Lung (tissue), 17 donors: ENCODE measurements at places on chromosomes 6 and 20.

GRCh38 chr20:41618807-41619311 lies 682 bp upstream of the CHD6 start:
- DNase-seq, result peak; percentile 40

GRCh38 chr6:10424040-10424439 lies 9.2 kb upstream of the TFAP2A start:
- DNase-seq, result no peak

DNA sequence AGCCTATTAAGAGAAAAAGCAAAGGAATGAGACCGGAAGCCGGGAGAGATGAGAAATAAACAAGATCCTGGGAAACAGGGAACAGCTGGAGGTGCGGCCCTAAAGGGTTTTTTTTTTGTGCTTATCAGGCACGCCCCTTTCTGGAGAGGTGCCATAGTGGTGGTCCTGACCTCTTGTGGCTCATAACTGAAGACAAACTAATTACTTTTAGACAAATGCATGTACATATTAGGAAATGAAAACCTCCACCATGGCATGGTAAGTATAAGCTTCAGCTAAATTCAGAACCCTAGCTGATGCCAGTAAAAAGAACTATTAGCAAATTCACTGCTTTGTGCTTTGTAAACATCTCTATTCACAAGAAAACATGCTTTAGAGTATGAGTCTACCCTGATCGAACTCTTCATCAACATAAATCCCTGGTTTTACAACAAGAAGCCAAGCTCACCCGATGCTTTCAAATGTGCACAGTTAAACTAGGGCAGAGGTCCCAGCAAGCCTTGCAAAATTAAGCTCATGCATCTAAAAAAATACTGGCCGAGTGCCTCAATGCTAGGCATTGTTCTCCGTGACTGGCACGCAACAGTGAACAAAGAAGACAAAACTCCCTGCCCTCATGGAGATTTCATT lies 96.4 kb upstream of the MRPS10 start:
- DNase-seq, result peak; percentile 96

- peak; percentile 76 for DNase-seq
Measured at GRCh38 chr6:11202513-11203305, 29.8 kb downstream of the NEDD9 start.

DNA sequence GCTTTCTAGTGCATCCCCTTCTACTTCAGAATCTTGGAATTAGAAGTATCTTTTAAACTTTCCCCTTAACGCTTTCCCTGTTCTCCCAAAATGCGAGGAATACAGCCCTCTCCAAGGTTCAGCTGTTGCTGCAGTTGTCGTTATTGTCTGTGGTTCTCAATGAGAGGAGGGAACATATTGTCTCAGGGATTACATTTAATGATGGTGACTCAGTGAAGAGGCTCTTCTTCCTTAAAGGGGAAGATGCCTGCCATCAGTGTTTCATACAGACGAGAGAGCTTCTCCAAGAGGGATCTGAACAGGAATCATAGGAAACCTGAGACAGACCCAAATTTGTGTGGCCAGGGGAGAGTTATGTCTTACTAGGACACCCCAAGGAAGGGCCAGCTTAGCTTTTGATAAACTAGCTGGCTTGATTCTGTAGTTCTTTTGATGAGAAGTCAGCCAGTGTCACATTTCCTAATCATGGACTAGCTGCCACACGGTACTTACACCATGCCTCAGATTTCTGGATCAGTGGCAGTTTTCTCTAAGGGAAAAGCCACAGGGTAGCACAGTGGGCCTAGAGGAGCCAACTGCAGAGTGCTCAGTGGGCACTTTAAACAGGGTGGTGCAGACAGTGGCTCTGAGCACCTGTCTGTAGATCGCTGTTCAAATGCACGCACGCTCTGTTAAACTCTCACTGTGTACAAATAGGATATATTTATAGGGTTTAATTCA lies 59.7 kb upstream of the TMEM181 start:
- DNase-seq, result no peak

GRCh38 chr6:31120151-31120915 lies at the start of gene CDSN:
TSS of gene CDSN (minus strand) at chr6:31120446. CDS start at chr6:31120419, 27 bp downstream.
- DNase-seq, result no peak

GRCh38 chr6:14838133-14838583 lies 407.7 kb upstream of the JARID2 start:
- peak; percentile 88 for DNase-seq

GRCh38 chr6:33107641-33108040 lies 31.9 kb downstream of the HLA-DPB1 start:
- no peak for DNase-seq

DNA sequence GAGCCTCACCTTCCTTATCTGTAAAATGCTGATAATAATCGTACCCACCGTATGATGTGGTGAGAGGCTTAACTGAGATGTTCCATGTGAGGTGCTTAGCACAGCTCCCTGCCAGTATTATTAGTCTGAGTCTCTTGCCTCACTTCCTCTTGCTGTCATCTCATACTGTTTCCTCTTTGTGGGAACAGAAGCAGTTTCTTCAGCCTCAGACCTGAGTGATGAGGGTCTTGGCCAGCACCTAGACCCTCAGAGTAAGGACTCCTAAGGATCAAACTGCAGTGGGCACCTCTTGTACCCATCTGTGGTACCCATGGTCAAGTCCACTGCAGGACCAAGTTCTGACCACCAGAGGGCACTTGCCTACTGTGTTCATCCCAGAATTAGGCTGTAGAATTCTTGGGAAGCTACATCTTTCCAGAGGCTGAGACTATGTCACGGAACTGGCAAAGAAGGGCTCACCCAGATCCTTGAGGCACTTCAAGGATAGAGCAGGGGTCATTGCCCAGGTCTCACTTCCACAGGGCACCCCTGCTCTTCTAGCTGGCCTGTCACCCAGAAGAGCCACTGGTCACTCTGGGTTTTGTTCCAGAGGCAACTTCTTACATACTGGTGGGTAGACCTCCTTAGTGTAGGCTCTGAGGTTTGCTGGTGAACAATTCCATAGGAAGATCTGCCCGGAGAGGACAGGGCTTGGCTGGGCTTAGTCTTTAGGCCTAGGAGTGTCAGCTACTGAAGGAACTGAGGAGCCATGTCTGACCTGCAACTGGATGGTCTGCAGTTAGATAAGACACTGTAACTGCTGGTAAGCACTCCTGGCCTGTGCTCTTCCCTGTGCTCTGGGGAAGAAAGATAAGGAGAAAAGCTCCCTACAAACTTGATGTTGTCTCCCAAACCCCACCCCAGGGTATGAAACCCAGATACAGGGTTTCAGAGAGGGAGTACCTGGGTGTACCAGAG lies 20.6 kb upstream of the SGK2 start:
- DNase-seq, result peak; percentile 74

DNA sequence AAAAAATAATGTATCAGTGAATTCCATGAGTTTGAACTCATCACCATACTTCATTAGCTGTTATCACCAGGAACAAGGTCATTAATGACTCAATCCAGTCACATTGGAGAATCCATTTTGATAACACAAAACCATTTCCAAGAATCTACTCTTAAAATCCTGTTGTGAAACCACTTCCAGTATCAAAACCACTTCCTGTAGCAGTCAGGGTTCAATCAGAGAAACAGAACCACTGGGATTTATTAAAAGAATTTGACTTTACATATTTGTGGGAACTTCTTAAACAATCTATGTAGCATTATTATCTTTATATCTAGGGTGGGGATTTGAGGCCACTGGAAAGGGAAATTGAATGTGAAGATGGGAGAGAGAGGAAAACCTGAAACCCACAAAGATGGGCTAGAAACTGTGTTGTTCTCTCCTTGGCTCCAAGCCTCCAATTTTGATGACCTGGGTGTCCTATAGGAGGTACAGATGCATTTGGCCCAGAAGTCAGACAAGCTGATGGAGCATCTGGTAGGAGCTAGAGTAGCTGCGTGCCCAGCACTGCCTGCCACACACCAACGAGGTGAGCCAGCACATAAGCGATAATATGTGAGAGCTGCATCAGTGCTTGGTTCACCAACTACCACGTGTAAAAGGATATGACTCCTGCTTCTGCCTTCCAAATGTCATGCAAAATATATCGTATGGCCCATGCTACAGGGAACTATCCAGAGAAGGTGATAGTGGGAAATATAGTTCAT lies 117.0 kb downstream of the TMEM200A start:
- no peak for DNase-seq

- DNase-seq, result no peak
Measured at GRCh38 chr6:168238159-168238909, 81.2 kb downstream of the DACT2 start.

DNA sequence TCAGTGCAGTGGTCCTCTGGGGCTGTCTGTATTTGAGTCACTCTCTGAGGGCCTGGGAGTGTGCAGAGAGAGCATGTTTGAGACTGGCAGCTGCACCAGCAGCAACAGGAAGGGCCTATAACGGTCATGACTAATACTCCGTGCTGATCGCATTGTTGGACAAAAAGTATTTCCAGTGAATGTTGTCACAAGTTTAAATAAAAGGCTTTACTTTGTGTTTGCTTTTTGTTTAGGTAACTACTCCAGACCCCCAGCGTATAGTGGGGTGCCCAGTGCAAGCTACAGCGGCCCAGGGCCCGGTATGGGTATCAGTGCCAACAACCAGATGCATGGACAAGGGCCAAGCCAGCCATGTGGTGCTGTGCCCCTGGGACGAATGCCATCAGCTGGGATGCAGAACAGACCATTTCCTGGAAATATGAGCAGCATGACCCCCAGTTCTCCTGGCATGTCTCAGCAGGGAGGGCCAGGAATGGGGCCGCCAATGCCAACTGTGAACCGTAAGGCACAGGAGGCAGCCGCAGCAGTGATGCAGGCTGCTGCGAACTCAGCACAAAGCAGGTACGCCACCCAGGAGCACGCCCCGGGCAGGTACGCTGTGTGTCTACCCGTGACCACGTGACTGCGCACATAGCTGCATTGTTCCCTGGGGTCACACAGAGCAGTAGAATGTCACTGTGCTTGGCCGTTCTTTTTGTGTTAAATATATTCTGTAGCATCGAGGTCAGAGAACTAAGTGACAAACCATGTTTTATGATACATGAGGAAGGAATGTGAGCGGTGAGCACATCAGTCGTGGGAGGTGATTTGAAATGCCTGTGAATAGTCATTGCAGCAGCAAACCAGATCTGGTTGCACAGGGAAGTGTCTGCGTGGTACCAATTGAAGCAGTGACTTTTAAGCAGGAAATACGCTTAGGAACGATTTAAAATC lies 174.7 kb downstream of the TMEM242 start:
- no peak for DNase-seq

DNA sequence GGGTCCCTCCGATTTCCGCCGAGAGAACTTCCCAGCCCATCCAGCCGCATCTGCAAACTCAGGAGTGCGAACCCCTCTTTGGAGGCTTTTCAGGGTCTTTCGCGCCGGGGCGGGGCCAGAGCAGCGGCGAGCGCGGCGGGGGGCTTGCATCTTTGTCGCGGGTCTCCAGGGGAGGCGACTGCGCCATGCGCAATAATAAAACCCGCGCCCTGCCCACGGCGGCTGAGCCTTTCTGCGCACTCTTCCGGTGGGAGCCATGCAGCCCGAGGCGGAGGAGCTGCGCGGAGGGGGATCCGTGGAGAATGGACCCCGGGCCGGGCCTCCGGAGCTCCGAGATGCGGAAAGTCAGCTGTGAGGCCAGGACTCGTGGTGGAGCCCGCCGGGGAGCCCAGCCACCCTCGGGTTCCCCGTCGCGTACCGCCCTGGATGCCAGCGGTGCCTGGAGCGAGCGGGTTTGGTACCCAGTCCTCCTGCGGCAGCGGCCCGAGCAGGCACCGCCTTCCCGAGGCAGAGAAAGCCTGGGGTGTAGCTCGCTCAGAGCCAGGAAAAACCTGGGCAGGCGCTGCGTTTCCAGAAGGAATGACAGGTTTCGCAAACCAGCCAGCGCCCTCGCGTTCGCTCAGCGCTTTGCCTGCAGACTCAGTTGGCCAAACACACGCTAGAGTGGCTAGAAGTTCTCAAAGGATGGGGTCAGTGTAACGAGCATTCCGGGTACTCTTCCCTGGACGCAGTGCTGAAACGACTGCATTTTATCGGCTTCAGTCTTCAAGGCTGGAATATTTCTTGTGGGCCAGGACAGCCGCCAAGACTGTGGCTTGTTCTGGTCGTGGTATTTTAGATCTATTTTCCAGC lies 1.2 kb downstream of the AKAP12 start:
- peak; percentile 77 for DNase-seq

- DNase-seq, result no peak
Measured at GRCh38 chr6:41325446-41326066, 9.9 kb upstream of the NCR2 start.

DNA sequence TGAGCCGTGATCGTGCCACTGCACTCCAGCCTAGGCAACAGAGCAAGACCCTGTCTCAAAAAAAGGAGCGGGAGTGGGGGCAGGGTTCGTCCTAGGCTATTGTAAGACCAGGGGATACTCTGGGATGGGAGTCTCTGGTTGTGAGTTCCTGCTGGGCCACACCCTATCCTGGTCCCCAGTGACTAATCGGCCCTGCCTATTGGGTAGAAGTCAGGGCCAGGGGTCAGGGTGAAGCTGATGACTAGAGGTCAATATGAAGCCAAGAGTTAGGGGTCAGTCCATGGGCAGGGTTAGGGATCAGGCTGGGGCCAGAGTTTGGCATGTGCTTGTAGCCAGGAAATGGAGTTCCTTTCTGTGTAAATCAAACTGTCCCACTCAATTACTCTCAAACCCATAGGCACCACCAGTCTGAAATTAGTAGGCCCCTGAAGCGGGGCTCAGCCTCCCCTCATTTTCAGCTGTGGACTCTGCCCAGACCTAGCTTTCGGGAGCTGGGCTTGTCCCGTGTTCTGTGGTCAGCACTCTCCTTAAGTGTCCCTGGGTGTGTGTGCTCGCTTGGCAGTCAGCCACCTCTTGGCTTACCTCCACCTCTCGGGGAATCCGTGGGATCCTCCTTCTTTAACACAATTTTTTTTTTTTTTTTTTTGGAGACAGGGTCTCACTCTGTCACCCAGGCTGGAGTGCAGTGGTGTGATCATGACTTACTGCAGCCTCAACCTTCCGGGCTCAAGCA lies 1.8 kb downstream of the HSPA12B start:
- DNase-seq, result no peak

DNA sequence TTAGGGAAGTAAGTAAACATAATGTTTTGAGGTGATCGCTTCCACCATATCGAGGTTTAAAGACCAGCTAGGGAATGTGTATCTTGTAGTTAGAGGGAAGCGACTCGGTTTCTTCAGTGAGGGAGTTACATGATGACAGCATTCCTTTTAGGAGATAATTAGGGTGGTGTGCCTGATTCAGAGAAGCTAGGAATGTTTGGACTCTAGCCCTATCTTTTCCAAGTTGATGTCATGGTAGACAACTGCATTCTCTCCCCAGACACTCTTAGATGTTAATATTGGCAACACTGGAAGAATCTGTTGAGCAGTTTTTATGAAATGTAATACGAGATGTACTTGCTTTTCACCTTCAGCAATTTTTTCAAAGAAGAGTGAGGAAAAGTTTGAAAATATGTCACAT lies 12.9 kb upstream of the HIVEP1 start:
- peak; percentile 84 for DNase-seq
